ENCODE measurements at places on chromosomes 5 and 9.

- no peak for DNase-seq
These were observed 2.9 kb downstream of the ALDH1A1 start for GRCh38 chr9:72949918-72950325.

- DNase-seq, result no peak
These were observed 350.1 kb downstream of the TMEM232 start for GRCh38 chr5:110376281-110376951.

DNA sequence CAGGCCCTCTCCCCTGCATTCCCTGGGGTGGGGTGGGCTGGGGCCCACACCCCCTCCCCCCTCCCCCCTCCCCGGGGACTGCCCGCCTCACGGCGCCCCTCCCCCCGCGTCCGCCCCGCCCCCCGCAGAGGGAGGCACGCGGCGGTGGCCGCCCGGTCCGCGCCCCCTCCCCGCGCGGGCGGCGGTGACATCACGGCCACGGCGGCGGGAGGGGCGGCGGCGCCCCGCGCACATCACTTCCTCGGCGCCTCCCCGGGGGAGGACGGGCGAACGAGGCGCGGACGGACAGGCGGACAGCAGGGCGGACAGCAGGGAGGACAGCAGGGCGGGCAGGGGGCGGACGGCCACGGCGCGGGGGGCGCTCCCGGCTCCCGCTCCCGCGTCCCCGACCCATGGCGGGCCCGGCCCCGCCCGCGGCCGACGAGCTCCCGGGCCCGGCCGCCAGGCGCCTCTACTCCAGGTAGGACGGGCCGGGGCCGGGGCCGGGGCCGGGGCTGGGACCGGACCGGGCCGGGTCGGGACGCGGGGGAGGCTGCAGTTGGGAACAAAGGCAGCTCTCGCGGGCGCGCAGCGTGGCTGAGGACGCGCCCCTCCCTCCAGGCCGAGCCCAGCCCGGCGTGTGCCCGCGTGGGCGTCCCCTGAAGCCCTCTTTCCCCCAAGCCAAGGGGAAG is at the start of gene GPSM1:
TSS of gene GPSM1 (plus strand) at position 236 of the 671 bp plus-strand sequence. CDS start at position 393, 157 bp downstream.
- DNase-seq, result no peak

- DNase-seq, result peak; percentile 84
These were observed 44.6 kb upstream of the BASP1 start for GRCh38 chr5:17172791-17173190.

DNA sequence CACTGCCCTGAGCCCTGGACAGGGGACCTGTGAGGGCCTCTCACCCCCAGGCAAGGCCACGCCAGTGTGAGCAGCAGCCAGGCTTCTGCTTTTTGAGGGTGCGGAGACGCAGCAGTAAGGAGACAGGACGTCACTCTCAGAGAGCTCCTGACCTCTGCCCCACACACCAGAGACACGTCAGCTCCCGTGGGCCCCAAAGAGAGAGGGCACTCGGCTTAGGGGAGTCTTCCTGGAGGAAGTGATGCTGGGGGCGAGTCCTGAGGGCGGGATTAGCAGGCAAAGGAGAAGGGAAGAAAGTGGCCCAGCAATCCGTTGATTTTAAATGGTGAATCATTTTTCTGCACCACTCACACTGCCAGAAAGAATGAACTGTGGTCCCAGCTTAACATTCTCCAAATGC is 24.0 kb upstream of the SLC9A3 start:
- DNase-seq, result no peak

GRCh38 chr5:122264610-122265009 is 47.4 kb upstream of the SNCAIP start:
- DNase-seq, result no peak

DNA sequence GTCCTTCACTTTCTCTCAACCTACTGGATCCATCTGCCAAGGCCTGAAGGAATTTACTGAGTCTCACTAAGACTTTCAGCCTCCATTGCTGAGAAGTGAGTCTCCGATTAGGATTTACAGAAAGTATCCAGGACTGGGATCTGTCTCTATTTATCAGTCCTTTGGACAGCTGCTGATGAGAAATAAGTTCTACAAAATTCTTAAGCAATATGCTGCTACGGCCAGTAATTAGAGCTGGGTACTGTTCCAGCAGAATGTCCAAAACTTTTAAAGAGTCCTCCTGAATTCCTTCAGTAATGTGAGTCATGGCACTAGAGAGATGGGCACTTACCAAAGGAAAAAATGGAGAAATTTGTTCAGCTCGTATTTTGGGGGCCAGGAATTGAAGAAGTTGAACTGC is 5.9 kb downstream of the TEX10 start:
- no peak for DNase-seq

GRCh38 chr9:73402081-73403028 is 250.7 kb downstream of the ANXA1 start:
- DNase-seq, result no peak

DNA sequence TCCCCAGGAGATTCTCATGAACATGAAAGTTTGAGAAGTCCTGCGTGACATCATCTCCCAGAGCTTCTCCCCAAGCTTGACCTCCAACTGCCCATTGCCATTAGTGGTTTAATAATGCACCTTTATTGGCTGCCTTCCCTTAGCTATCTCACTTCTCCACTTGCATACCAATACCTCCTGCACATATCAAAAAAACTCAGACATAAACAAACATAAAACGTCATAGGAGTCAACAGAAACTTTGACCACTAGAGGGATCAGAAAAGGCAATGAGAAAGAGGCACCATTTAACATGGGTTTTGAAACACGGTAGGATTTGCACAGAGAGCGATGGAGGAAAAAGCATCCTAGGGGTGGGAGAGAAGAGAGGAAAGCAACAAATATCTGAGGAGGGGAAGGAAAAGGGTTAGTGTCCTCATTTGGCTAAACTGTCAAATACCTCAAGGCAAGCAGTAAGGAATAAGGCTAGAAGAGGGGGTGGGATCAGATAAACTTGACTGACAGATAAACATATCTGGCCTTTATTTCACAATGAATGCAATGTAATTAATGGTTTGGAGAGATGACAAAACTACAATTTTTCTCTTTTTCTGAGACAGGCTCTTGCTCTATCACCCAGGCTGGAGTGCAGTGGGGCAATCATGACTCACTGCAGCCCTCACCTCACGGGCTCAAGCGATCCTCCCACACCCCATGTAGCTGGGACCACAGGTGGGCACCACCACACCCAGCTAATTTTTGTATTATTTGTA is 27.0 kb downstream of the GNAQ start:
- no peak for DNase-seq

DNA sequence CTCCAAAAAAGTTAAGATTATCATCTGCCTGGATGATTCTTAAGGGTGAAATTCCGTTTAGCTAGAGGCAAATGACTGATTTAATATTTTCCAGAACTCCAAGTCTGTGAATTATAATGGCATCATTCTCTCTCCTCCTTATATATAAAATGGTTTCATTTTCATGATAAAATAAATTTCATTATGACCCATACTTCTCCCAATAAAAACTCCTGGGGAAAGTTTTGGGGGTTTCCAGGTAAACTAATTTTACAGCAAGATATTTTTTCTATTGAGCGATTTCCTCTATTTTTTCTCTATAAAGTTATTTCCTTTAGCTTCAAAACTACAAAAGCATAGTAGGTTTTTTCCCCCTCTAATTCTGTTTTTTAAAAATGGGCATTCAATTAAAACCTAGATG is 7.6 kb upstream of the OTULIN start:
- DNase-seq, result no peak

Data from NCI-H446 treated with DMSO at 0.1 percent for 48 hours (cell line).